NCI-H1105 (cell line): ENCODE measurements at places on chromosomes 6 and 20.
A peak's percentile ranks its signal among the peaks of the same experiment; 100 is the strongest.

GRCh38 chr20:32606107-32606506, 21.0 kb upstream of the NOL4L start:
- no peak for DNase-seq

DNA sequence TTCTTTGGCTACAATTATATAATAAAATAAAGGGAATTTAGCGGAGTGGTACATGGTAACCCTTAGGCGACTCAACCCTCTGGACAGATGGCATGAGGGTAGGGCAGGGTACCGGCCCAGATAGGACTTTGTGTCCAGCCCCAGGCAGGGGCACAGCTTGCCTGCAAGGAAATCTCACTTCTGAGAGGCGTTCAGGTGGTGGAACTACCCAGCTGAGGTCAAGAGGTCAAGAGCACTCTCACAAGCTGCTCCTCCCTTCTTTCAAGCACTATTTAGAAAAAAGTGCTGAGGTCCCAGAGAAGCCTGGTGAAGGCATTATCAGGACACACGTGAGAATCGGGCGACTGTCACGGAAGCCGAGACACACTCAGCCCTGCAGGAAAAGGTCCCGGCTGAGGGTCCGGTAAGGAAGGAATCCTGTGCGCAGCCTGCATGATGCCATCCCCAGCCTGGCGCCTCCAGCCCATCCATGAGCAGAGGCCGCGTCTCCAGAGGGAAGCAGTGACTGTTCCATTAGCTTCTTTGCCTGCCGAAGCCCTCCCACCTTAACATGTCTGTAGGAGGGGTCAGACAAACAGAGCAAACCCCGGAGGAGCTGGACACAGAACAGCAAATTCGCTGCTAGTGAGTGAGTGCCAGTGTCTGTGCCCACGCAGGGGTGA, 54.8 kb downstream of the WDR27 start:
- DNase-seq: no peak

- DNase-seq: no peak
These were observed 338 bp downstream of the SRXN1 start for GRCh38 chr20:652615-653109.

- no peak for DNase-seq
These were observed 26.0 kb downstream of the DSTN start for GRCh38 chr20:17595856-17596255.

DNA sequence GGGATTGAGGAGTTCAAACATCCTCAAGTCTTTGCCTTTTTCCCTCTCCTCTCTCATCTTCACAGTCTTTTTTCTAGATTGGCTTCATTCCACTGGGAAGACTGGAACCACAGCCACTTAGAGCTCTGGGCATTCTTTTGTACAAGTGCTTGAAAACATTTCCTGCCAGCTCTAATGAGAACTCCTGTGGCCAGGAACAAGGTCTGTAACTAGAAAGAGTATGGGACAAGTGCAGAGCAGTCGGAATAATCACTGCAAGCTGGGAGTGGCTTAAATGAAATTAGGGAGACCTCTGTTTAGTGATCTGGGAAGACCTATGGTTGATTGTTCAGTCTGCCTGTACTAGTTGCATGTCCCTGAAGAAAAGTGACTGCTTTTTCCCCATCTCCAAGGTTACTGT, 41.0 kb upstream of the SMIM8 start:
- no peak for DNase-seq

- no peak for DNase-seq
These were observed 424.7 kb downstream of the MMUT start for GRCh38 chr6:49038294-49038822.

DNA sequence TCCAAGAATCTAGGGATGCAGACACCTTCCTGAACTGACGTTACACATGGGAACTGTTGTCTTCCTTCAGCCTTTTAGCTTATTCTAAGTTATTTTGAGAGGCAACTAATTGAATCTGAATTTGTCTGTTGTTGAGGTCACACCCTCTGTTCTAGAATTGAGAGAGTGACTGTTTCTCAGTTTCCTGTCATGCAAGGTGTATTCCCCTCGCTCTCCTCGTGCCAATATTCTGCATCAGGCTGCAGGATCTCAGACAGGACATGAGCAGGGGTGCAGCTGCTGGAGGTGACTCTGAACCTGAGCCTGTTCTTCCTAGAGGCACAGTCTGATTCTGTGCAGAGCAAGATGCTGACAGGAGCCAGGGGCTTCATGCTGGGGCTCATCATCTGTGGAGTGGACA, 52.5 kb downstream of the HLA-DPB1 start:
- no peak for DNase-seq

- no peak for DNase-seq
These were observed 40.3 kb upstream of the PDE7B start for GRCh38 chr6:135811170-135811569.

GRCh38 chr6:33251395-33252012, 20.2 kb downstream of the VPS52 start:
- no peak for DNase-seq

DNA sequence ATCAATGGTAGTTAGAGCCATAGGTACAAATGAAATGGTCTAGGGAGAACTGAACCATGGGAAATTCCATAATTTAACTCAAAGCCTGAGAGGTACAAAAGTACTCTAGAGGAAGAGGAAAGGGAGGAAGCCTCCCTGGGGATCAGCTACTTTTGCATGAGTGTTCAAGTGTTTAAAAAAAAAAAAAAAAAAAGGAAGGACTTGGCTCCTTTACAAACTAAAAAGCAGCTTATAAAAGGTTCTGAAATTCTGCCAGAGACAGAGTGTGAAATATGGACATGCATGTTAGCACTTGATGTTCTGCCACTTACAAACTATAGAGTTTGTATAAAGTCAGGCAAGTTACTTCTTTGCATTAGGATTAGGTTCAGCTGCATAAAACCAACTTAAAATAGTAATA, 290.0 kb downstream of the TBC1D7 start:
- DNase-seq: peak; percentile 36

DNA sequence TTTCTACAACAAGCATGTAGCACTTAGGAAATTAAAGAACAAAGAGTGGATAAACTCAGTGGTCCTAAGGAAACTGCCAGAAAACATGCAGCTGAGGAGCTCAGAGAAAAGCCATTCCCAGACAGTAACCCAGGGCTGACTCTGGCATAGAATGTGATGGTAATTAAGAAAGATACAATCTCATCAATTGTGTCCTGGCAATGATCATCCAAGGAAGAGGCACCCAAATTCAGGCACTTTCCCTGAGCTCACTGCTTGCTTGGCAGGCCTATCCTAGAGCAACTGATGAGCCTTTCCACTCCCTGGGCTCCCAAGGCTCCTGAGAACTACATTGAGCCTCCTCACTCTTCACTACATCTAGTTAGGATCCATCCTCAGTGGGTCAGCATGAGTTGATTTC, 16.2 kb downstream of the EIF2S2 start:
- no peak for DNase-seq

DNA sequence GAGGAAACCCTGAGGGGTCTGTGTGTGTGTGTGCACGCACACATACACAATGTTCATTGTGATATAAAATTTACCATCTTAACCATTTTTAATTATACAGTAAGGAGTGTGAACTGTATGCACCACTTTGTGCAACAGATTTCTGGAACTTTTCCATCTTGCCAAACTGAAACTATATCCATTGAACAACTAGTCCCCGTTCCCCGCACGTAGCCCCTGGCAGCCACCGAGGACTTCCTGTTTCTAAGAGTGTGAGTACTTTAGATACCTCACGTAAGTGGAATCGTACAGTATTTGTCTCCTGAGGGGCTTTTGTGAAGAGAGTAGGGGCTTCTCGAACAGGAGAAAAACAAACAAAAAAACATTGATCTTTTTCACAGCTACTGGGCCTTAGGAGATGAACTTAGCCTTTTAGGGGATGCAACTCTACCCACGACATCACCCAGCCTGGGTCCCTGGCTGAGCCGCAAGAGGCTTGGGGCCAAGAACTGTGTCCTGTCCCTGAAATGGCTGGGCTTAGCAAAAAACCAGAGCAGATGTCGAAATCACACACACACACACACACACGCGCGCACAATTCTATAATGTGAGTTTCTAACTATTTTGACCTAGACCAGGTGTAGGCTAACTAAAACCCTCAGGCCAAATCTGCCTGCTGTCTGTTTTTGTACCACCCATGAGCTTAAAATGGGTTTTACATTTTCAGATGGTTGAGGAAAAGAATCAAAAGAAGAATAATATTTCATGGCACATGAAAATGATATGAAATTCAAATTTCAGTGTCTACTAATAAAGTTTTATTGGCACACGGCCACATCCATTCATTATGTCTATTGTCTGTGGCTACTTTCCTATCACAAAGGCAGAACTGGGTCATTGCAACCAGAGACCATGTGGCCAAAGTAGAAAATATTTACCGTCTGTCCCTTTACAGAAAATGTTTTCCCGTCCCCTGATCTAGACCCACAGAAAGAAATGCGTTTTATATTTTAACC, 144.2 kb downstream of the EYA2 start:
- DNase-seq: no peak

DNA sequence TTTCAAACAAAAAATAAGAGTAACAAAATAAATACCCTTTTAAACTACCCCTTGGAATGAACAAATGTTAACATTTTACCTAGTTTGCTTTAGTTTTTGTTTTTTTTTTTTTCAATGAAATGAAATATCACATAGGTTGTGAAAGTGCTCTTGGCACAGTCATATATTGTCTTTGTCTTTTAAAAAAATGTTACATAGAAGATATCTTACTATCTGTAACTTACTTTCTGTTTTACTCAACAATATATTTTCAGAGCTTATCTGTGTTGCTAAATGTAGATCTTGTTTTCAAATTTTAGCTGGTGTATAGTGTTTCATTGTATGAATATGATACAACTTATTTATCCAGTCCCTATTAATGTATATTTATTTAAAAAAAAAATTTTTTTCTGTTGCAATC, 8.6 kb downstream of the CEP57L1 start:
- no peak for DNase-seq
